ENCODE measurements at places on chromosomes 4 and X.

DNA sequence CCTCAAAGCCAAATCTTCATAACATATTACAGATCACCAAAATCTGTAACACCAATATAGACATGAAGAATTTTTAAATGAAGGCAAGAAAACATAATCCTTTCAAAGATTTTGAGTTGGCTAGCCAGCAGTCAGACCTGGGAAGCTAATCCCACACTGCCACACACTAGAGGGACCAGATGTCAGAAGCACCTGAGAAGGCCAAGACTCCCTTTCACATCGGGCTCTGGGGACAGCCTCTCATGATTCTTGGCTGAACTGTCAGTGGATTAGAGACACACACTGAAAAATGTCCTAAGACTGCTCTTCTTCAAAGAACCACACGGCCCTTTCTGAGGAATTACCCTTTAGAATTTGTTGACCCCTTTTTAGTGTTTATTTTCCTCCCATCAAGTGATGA, 28.2 kb upstream of the SPATA4 start:
- no peak for DNase-seq

- DNase-seq, result no peak
Observed at GRCh38 chr4:159937595-159937994, 834.7 kb downstream of the RAPGEF2 start.

DNA sequence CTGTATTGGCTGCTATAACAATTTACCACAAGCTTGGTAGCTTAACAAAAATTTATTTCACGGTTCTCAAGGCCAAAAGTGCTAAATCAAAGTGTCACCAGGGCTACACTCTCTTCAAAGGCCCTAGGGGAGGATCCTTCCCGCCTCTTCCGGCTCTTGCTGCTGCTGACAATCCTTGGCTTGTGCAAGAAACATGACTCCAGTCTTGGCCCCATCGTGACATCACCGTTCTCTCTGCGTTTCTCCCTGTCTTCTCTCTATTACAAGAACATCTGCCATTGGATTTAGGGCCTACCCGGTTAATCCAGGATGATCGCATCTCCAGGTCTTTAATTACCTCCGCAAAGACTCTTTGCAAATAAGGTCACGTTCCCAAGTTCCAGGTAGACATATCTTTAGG, 10.4 kb upstream of the CLCN4 start:
- DNase-seq, result no peak

DNA sequence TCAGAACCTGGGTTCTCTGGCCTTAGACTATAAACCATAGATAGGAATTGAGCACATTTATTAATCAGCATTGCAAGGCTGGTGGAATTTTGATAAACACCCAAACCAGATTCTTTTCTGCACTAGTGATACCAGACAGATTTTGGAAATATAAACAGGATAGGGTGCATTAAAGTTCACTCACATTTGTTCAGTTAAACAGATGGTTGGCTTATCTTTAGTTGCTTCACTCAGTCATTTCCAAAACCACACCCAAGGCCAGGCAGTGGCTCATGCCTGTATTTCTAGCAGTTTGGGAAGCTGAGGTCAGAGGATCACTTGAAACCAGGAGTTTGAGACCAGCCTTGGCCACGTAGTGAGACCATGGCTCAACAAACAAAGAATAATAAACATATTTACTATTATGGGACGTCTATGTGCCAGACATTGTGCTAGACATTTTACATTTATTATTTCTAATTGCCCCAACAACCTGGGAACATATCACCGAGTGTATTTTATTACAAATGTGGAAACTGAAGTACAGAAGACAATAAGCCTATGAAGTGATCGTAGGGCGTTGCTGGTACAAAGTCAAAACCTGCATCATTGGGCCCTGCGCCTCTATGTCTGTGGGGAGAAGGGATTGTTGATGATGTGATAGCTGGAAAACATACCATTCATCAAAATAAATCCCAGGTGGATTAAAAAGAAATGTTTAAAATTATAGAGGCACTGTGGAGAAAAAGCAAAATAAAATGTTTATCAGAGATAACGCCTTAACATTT, 15.0 kb downstream of the ADD1 start:
- DNase-seq, result no peak

GRCh38 chrX:53337101-53337500, 55.7 kb upstream of the IQSEC2 start:
- no peak for DNase-seq

DNA sequence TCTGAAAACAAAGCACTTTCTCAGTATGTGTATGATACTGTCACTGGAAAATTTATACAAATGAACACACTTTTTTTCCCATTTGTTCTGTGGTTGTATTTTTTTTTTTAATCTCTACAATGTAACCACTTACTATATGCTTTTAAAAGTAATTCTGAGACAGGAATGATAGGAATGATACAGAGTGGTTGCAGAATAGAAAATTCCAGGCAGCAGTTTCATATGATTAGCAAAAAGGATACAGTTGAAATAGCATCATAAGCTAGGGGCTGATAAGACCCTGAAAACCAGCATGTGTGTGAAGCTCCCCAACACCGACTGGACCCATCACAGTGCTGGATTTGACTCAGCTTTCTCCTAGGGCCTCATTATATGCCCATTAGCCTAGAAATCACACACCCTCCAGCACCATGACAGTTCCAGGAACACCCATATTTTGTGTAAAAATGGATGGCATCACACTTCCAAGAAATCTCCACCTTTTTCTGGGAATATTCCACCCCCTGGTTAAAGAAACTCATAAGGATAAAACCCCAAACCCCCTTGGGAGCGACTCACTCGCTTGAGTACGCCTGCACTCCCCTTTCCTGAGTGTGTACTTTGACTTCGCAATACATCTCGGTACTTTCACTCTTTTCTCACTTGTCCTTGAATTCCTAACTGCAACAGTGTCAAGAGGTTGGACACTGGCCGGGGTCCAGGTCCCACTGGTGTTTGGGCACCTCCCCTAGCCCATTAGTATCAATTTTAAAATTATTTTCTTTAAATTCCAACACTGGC, 77.4 kb upstream of the AGA start:
- no peak for DNase-seq

DNA sequence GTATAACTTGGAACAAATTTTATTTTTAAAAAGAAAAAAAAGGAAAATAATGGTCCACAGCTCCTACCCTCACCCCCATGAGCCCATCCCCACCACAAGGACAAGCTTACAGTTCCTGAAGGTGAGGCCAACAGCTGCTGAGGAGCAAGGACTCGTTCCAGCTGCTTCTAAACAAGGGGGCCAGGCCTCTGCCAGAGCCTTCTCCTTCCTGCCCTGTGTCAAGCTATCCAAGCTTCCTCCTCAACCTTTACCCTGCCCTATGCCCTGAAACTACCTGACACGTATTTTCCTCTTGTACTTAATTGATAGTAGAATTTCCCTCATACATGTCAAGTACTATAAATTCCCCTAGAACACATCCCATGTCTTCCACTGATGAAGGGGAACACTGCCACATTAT, 8.8 kb downstream of the SH3D19 start:
- no peak for DNase-seq

All from GM06990 (cell line).